Epithelial cell of proximal tubule (primary cell): ENCODE measurements at places on chromosomes 16 and 17.

- no peak for DNase-seq
Measured at GRCh38 chr17:33438139-33438538, 145.0 kb upstream of the ASIC2 start.

DNA sequence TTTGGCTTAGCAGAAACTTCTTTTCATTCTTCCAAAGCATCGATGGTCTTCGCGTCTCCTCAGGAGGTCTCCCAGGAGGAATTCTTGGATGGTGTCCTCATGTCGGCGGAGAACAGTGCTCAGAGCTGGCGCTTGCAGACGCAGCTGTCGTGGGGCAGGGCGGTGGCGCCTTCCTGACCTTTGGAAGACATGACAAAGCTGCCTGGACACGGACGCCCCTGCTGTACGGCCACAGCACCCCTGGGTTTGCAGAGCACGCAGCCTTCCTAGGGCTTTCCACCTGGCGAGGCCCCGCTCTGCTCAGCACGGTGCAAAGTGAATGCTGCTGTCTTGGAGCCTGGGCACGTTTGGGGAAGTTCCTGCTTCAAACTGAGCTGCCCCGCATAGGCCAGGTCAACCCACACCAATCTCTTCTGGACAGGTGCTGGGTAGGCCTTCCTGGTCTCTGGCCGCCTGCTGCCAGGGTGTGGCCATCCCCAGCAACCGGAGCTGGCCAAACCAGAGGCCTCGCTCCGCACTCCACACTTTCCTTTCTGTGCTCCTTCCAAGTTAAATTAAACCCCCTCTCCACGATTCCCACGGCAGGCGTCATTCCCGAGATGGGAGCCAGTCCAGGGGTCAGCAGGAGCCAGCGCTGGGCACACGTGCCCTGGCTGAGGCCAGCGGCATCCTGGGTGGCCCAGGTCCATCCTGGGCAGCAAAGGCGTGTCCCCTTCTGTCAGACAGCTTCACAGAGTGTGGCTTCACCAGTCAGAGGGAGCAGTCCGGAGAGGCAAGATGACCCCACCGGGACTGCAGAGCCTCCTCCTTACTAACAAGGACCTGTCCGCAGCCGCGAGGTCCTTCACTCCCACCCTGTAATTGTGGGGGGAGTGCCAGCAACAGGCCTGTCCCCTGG lies 15.0 kb upstream of the KREMEN2 start:
- DNase-seq, result no peak

- no peak for DNase-seq
Measured at GRCh38 chr17:50396261-50397110, 837 bp downstream of the LRRC59 start.

DNA sequence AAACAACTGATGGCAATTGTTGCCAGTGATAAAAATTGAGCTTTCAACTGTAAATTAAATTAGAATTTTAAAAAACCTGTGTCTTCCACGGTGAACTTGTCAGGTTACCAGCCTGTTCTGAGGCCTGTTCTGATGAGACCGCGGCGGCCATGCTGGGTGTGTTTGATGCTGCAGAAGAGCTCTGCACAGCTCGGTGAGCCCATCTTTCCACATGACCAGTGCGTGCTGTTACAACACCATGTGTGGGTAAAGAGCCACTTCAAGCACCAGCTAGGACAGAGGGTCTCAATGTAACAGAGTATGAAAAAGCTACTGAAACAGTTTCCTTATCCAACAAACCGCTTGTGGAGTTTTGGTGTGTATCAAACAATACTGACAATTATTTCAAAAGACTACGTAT lies 48.5 kb downstream of the RPTOR start:
- no peak for DNase-seq

DNA sequence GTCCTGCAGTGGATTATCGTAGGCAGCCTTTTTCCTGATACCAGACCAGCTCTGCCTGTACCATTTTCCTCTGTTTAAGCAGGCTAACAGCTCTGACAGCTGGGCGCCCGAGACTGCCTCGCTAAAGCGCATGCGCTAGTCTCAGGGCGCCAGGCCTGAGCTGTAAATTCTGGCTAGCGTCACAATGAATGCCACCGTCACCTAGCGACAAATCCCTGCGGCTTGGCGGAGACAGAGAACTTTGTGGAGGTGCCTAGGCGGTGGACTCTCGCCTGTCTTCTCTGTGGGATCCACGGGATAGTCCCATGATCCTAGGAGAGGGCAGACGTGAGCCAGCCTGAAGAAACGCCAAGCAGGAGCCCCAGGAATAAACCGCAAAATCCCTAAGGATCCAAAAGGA lies 573.9 kb downstream of the KCNJ18 start:
- DNase-seq, result no peak

- no peak for DNase-seq
Measured at GRCh38 chr17:82236142-82236971, 7.5 kb downstream of the SLC16A3 start.

- no peak for DNase-seq
Measured at GRCh38 chr16:20740007-20740883, 1.4 kb downstream of the THUMPD1 start.

GRCh38 chr16:24075931-24076716 lies 180.0 kb upstream of the CACNG3 start:
- DNase-seq, result no peak

- DNase-seq, result no peak
Measured at GRCh38 chr17:81687770-81688541, 4.1 kb downstream of the HGS start.

DNA sequence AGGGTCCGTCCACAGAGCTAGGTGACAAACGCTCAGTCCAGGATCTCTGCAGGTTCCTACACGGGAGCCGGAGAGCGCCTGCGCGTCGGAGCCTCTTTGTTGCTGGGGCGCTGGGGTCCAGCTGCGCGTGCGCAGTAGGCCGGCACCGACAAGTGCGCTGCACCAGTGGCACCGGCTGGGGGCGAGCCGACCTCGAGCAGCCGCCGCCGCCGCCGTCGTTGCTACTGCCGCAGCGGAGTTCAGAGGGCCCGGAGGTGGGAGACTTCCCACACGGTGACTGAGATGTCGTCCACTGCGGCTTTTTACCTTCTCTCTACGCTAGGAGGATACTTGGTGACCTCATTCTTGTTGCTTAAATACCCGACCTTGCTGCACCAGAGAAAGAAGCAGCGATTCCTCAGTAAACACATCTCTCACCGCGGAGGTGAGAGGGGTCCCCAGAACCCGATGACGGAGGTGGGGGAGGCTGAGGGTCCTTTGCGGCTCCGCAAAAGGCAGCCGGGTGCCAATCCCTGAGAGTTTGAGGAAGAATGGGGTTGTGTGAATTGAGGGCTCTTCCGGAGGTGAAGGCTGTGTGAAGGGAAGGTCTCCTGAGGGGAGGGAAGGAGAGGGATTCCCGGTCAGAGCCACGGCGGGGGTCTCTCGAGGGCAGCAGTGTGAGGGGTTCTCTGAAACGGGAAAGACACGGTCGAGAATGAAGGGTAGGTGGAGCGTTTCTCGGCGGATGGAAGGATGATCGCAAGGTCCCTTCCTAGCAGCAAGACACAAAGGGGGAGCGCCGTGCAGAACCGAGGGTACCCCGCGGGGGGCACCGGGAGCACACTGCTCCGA lies at the start of gene GDPD1:
GDPD1 (plus strand) TSS at position 184 of the 831 bp plus-strand sequence; CDS start at position 283, 99 bp downstream.
- DNase-seq, result peak; percentile 30

GRCh38 chr17:61414936-61415251 lies 15.3 kb downstream of the TBX2 start:
- no peak for DNase-seq
